ENCODE measurements at places on chromosomes 7 and 10. TPM values are rescaled to one million over a fixed set of nuclear protein-coding genes. Genes with fewer than 3 reads are reported as not detected.

GRCh38 chr7:100641463-100641859, at the start of gene TFR2:
TFR2 (minus strand) TSS chr7:100641552; CDS start chr7:100641509, 43 bp downstream.
- DNase-seq, result no peak

Gene HOXA6
- not detected for total RNA-seq

GRCh38 chr10:132434405-132435005, 37.5 kb downstream of the PWWP2B start:
- DNase-seq, result peak; percentile 42

Gene IKZF1
- 248 TPM for total RNA-seq

DNA sequence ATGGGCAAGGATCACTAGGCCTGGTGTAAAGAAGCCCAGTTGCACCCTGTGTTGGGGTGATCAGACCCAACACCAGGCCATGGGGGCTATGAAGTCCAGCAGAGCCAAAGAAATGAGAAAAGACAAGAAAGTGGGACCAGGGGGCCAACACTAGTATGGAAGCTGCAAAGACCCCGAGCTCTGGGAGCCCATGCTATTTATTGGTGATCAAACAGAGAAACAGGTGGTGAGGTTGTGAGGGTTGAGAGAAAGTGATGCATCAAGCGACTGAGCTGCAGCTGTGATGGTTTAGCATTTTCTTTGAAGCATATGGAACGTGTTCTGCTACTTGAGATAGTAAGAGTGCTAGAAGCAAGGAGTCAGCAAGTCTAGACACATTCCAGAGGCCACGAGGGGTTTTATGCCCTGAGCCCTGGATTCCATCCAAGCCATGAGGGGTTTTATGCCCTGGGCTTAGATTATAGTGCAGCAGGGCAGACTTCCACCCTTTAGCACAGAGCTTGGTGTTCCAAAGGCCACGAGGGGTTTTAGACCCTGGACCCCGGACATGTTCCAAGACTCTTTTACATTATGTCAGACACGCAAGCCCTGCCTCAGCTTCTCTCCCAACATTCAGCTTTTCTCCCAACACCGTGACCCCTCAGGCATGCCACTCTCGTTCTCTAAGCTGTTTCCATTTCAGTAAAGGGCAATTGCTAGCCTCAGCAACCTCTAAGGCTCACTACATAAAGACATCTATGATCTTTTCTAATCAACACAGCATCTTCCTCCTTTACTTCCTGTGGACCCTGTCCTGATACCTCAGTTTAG, 43.1 kb upstream of the GPAM start:
- DNase-seq, result no peak

DNA sequence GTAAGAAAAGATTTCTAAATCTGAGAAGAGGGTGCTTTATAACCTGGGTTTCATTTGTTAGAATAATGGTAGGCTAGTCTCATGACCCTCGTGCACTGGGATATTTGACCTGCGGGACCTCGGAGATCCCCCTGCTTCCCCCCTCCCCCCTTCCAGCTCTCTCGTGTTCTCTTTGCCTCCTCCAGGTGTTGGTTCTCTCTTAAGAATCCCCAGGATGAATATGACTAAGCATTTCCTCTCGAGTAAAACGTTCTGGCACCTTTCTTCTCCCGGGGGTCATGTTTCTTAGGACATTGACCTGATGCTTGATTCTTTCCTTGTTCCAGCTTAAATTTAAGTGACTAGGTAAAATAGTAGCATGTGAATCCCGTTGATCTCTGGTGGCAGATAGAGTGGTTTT, 71.2 kb downstream of the SHH start:
- DNase-seq, result no peak

- no peak for DNase-seq
Observed at GRCh38 chr10:50398823-50399222, 147.5 kb upstream of the ASAH2 start.

DNA sequence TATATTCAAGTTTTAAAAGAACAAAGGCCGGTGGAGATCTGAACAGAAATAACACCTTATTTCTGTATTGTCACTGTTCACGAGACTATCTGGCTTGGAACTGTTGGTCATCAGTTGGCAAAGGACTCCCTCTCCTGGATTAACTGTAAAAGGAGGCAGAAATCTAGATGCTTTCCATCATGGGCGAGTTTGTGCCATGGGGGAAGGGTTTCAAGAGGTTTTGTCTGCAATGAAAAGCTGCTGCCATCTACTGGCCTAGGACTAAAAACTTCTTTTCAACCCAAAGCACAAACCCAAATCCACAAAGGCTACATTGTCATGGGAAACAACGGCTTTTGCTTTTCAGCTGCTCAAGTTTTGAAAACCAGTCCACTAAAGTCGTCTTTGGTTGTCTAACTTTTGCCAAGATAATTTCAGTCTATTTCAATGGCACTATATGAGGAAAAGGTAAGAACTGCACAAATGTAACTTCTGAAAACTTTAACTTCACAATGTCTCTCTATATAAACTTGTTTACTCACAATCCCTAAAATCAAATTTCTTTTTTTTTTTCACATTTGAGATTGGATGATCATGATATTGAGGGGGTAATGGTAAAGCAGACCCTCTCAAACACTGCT, 196.8 kb downstream of the SKAP2 start:
- peak; percentile 4 for DNase-seq

Gene LBX1
- total RNA-seq, result not detected

- DNase-seq, result no peak
Observed at GRCh38 chr7:4470246-4470645, 211.8 kb upstream of the FOXK1 start.

Gene LIPM
- not detected for total RNA-seq

Gene CALML3
- total RNA-seq, result not detected

- no peak for DNase-seq
Observed at GRCh38 chr10:2619916-2620315, 447.4 kb upstream of the PFKP start.

- no peak for DNase-seq
Observed at GRCh38 chr10:116164291-116164690, 108.7 kb downstream of the GFRA1 start.

GRCh38 chr10:80458638-80459037, 4.5 kb downstream of the TSPAN14 start:
- DNase-seq, result no peak

Measured in CD8-positive, alpha-beta T cell (primary cell).